Activated CD8-positive, alpha-beta memory T cell treated with anti-CD3 and anti-CD28 coated beads for 24 hours (primary cell): ENCODE measurements at places on chromosomes 11 and 22.

DNA sequence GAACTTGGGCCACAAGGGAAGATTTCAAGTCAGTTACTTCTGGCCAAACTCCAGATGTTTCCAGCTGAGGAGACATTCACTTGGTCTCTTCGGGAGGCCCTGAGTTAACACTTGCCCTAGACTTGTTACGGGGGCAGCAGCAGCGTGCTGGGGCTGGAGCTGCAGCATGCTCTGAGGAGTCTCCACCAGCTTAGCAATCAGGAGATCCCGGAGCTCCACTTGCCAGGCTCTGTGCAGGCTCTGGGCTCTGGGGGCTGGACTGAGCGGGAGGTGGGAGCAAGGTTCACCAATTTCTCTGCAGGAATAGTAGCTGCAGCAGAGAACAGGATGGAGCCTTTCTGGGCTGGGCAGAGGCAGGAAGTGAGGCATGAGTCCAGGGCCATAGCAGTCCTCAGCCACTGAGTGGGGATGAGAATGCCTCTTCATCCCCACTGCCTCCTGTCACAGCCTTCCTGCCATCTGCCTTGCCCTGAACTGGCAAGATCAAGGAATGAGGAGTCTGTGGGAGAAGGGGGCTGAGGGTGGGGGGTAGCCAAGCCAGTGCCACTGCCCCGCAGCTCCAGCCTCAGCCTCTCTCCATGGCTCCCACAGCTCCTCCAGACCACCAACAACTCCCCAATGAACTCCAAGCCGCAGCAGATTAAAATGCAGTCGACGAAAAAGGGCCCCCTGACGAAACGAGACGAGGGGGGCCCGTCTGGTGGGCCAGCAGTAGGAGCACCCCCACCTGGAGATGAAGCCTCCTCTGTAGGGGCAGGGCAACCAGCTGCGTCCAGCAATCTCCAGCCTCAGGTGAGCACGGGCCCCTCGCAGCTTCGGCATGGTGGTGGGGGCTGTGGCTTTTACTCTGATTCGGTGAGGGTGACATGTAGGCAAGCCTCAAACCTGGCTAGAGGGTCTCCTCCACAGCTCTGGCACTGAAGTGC lies 23.4 kb downstream of the GTPBP1 start:
- no peak for DNase-seq

DNA sequence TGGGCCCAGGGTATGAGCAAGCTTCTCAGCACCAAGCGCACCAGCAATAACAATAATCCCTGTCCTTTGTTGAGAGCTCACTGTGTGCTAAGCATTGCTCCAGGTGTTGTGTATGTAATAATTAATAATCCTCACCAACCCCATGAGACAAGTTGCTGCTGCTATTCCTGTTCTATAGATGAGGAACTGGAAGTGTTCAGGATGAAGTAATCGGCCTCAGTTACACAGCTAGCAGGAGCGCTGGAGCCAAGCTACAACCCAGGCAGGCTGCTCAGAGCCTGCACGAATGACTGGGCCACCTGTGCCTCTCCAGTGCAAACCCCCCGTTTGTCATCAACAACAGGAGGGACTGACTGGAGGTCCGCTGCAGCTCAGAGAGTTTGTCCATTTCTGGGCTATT lies 35.2 kb upstream of the CECR2 start:
- no peak for DNase-seq

GRCh38 chr11:69448471-69449284 lies 32.8 kb upstream of the LINC01488 start:
- no peak for DNase-seq

DNA sequence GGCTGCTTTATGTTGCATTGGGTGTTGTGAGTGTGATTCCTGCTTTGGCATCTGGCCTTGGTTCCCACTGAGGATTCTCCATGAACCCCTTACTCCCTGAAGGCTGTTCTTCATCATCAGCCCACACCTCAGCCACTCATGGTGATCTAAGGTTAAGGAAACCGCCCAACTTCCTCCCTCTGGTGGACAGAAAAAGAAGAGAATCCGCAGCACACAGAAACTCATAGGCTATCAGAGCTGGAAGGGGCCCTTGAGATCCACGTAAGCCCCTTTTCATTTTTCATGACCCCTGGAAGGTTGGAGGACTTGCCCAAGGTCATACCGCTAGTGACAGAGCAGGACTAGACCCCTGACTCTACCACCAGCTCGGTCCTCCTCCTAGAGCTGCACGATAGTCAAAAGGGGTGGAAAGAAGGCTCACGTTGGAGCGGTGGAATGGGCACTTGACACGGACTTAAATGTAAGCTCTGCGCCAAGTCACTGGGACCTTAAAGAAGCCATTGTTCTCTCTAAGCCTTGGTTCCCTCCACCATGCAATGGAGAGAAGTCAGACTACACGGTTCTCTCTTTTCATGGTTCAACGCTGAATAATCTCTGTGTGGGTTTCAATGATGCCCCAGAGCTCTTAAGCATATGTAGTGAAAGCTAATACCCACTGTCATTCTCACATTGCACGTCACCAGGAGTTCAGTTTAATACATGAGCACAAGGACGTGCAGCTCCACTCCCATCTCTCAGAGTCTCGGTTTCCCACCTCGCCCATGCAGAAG lies 83.6 kb upstream of the CRTAM start:
- peak; percentile 69 for DNase-seq

- DNase-seq, result no peak
Observed at GRCh38 chr11:77410076-77410827, 63.6 kb downstream of the PAK1 start.

- DNase-seq, result no peak
Observed at GRCh38 chr11:6377902-6378639, 12.2 kb upstream of the SMPD1 start.

DNA sequence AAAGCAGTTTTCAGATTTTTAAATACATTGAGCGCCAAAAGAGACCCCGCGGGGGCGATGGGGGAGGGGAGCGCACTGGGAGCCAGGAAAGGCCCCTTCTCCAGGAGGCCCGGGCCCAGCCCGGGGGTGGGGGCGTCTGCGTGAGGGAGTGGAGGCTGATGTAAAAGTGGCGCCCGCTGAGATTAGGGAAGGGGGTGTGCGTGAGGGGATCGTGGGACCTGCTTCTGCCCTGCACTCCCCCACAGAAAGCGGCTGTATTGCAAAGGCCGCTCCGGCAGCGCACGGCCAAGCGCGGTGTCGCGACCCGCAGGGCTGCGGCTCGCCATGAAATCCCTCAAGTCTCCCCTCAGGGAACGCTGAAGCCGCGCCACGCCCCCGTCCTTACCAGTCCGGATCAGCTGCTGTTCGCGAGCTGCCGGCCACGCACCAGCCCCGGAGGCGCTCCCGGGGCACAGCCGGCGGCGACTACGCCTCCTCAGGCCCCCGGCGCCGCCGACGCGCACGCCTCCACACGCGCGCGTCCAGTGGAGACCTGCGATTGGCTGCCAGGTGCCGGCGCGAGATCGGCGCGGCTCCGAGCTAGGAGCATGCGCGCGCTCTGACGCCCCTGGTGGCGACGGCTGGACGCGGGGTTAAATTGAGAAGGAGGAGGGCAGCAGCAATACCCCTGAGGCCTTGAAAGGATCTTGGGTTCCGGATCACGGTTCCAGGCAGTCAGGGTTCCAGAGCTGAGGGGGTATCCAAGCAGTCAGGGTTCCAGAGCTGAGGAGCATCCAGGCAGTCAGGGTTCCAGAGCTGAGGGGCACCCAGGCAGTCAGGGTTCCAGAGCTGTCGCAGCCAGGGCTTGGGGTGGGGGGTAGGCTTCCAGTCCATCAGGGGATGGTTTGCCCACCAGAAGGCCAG lies at the start of gene ZNF280B:
ZNF280B (minus strand) TSS at position 469 of the 903 bp plus-strand sequence. CDS start 19,344 bp downstream, outside the sequence.
- peak; percentile 93 for DNase-seq

DNA sequence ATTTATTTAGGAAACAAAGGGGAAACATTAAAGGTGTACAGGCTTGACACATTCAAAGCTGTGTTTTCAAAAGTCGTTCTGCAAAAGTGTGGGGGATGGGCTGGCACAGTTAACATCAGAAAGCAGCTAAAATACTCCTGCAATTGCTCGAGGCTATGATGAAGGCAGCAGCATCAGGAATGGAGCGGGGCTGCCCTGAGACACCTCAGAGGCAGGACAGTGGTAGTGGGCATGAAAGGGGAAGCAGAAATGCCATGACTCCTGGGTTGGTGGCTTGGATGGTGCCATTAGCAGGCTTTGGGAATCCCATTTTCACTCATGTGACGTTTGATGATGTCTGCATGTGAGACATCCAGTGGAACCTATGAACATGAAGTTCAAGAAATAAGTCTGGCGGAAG lies 646 bp downstream of the NCAPD3 start:
- DNase-seq, result no peak

DNA sequence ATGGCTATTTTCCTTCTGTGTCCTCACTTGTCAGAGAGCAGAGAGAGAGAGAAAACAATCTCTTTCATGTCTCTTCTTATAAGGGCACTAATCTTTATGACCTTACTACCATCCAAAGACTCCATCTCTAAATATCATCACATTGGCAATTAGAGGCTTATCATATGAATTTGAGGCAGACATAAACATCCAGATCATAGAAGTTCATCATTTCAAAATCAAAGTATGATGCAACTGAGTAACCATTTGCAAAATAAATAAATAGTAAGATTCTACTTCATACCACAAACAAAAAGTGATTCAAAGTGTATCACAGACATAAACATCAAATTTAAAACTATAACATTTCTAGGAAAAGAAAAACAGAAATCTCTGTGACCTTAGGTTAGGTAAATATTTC lies 504.7 kb upstream of the ARHGAP42 start:
- no peak for DNase-seq

- DNase-seq, result no peak
Observed at GRCh38 chr11:35662061-35662648, 420 bp upstream of the TRIM44 start.

DNA sequence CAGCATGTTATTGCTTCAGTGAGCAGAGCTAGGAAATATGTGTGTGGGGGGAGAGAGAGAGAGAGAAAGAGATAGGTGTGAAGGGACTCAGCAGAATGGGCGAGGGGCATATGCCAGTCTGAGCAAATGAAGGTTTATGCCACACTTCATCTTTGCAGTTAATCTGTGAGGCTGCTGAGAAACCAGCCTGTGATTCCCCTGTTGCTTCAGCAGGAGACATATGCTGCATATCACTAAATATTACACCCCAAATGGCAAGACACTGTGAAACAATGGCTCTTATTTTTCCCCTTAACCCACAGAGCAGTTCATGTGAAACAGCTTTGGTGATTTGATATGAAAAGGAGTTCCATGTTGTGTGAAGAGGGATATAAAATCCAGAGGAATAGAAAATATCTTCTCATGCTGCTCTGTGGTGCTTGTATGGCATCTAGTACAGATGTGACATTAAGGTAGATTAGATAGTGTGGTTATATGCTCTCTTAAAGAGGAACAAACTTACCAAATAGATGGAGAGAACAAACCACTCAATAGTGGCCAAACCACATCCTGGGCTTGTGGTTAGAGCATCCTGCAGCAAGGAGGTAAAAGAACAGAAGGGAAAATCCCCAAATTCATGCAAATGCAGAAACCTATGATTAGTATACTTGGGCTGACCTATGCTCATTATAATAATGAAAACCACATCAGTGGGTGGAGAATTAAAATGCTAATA lies 864.2 kb downstream of the FAM181B start:
- DNase-seq, result peak; percentile 83

DNA sequence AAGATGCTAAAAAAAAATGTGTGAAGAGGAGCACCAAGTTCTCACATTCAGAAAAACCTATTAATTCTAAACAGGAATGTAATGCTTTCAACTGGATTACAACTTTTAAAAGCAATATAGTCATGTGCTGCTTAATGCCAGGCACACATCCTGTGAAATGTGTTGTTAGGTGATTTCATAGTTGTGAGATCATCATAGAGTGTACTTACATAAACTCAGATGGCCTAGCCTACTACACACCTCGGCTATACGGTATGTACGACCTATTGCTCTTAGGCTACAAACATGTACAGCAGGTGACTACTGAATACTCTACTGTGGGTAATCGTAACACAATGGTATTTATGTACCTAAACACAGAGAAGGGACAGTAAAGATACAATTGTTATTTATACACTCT lies 142.3 kb downstream of the RBFOX2 start:
- DNase-seq, result no peak

- DNase-seq, result no peak
Observed at GRCh38 chr11:32343325-32344008, 91.9 kb downstream of the WT1 start.

GRCh38 chr11:57379732-57380131 lies 1.2 kb downstream of the PRG3 start:
- no peak for DNase-seq

GRCh38 chr11:74373382-74373781 lies 24.9 kb downstream of the PGM2L1 start:
- DNase-seq, result no peak

GRCh38 chr11:81916451-81916850 lies 817.2 kb downstream of the FAM181B start:
- no peak for DNase-seq

DNA sequence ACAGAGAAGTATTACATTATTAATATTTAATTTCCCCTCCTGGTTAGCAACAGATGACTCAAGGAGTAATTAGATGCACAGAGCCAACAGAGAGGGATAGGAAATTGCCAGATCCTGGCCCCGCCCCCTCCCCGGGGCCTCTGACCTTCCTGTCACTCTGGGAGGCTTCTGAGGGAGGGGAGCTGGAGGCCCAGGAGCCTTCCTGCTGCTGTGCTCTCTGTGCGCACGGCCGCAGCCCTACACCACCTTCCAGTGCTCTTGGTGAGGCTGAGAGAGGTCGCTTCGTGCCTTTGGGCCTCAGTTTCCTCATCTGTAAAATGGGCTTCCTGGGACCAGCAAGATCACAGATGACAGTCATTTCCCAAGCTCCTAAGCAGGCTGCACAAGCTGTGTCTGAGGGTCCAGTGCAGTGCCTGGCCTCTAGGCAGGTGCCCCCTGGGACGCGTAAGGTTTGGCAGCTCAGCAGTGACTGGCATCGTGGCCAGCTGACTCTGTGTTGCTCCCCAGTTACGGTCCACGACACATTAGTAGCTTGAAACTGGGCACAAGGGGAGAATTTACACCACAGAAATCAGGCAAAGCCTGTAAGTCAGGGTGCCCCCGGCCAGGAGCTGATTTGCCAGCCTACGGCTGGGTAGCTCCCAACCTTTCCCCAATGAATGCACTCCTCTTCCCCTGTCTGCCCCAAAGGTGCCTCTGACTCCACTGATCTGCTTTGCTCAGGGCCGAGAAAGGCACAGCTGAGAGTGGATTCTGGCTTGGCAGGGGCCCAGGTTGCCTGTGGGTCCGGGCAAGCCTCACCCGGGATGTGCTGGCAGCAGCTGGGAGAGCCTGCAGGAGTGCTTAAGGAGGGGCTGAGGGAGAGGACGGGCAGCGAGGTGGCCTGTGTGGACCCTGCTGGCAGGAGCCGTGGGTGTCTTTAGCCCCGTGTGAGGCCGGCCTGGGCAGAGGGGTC lies 2.3 kb downstream of the ADORA2A start:
- DNase-seq, result no peak
